T-cell (primary cell): ENCODE measurements at places on chromosomes 11 and 22. TPM values are rescaled to one million over a fixed set of nuclear protein-coding genes. Genes with fewer than 3 reads are reported as not detected.

The CECR2 gene
- 0.41 TPM for total RNA-seq

- no peaks in the 10 kb centered on the region for H3K27me3 ChIP-seq
- no peak overlapping the region for H3K27ac ChIP-seq
- DNase-seq, result no peak
- H3K36me3 ChIP-seq, result no peaks in the 10 kb centered on the region
Observed at GRCh38 chr11:46920755-46921154, 2.4 kb upstream of the LRP4 start.

GRCh38 chr22:34427436-34427835 lies 507.2 kb upstream of the LARGE1 start:
- H3K27me3 ChIP-seq, result no peaks in the 10 kb centered on the region
- H3K36me3 ChIP-seq, result no peaks in the 10 kb centered on the region
- H3K4me1 ChIP-seq, result no peaks in the 10 kb centered on the region
- DNase-seq, result no peak
- H3K27ac ChIP-seq, result no peak overlapping the region

- no peak for DNase-seq
- no peak overlapping the region for H3K4me3 ChIP-seq
- H3K27me3 ChIP-seq, result peaks cover 2% of the 10 kb centered on the region
- H3K36me3 ChIP-seq, result no peaks in the 10 kb centered on the region
Observed at GRCh38 chr11:119317592-119318239, 786 bp upstream of the MCAM start.

The TRIM48 gene
- not detected for total RNA-seq

DNA sequence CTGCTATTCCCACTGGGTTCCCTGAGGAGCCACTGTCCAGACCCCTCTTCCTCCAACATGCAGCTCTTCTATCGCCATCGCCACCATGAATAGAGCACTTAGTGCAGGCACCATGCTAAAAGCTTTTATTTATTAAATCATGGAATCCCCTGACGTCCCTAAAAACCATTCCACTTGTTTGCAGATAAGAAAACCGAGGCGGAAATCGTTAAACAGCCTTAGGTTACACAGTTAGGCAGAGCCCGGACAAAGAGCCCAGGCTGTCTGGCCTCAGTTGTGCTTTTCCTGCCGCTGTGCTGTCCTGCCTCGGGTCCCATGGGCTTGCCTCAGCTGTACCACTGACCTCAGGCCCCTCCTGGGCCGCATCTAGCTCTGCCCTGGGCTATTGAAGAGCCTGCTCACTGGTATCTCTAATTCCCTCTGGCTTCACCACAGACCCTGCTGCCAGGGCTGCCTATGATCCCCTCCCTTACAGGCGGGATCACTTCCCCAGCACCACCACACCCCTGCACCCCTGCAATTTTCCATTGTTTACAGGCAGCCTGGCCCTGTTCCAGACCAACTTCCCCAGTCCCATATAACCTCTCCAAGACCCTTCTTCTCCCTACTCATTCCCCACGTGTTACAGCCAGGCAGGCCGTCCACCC lies 13.0 kb upstream of the TUB start:
- H3K4me1 ChIP-seq, result no peaks in the 10 kb centered on the region
- no peak overlapping the region for H3K4me3 ChIP-seq

GRCh38 chr22:31972180-31972579 lies 27.8 kb downstream of the YWHAH start:
- H3K27me3 ChIP-seq, result peaks cover 6% of the 10 kb centered on the region
- no peak overlapping the region for H3K4me3 ChIP-seq
- peaks cover 20% of the 10 kb centered on the region for H3K4me1 ChIP-seq
- no peaks in the 10 kb centered on the region for H3K36me3 ChIP-seq

DNA sequence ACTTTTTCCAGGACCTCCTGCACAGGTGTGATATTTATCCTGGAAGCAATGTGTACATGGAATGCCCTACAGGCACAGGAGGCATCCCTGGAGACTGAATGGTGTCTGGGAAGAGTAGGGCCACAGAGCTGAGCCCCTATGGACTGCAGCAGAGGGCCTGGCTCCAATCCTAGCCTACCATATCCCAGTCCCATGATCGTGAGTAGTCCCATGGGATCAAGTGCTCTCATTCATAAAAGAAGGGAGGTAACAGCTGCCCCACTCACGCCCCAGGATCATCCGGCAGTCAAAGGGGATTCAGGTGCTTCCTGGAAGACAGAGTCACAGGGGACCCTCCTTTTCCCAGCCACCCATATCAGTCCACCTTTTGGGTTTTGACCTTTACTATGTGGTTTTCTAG lies 24.0 kb downstream of the ANKK1 start:
- H3K4me1 ChIP-seq, result no peaks in the 10 kb centered on the region
- H3K27me3 ChIP-seq, result no peaks in the 10 kb centered on the region
- no peak overlapping the region for H3K27ac ChIP-seq
- no peaks in the 10 kb centered on the region for H3K36me3 ChIP-seq

GRCh38 chr11:27468209-27468994 lies 4.2 kb downstream of the LGR4 start:
- H3K27ac ChIP-seq, result no peak overlapping the region
- H3K4me3 ChIP-seq, result no peak overlapping the region
- no peak for DNase-seq

The KRTAP5-9 gene
- total RNA-seq, result 0.23 TPM
